ELF-1 (cell line): ENCODE measurements at places on chromosomes 12 and 14.

GRCh38 chr14:28744126-28744525 is 22.5 kb upstream of the FOXG1 start:
- DNase-seq, result no peak

- peak; percentile 60 for DNase-seq
These were observed 322.8 kb downstream of the RGS6 start for GRCh38 chr14:72254937-72255472.

- no peak for DNase-seq
These were observed 32.0 kb downstream of the PEX5 start for GRCh38 chr12:7221486-7221885.

DNA sequence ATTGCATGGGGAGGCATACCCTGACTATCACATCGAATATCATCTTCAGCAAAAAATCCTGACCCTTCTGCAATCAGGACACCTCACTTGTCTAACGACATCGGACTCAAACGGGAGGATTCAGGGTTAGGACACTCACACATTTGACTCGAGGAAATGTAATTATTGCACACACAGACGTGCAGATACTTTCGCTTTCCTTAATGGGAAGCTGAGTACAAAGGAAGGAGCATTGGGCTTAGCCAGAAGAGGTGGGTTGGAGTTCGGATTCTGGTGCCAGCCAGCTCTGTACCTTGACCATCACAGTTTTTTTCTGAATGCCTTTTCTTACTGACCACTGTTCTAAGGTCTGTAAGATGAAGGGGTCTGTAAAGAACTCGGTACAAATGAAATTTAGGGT is 260.4 kb downstream of the GALC start:
- DNase-seq, result no peak

GRCh38 chr12:115984616-115985015 is 292.9 kb downstream of the MED13L start:
- no peak for DNase-seq

DNA sequence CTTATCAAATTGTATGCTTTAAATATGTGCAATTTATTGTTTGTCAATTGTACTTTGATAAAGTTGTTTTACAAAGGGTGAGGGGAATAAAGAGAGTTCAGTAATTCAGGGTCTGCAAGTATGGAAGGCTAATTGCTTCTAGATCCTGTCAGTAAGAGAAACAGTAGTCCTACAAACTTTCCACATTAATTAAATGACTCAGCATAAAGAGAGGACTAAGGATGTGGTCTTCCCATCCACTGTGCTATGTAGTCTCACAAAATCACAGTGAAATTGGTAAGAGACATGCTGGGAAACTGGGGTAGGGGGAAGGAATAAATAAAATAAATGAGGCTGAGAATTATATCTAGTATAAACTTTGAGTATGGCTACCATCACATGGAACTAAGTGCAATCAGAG is 130.2 kb upstream of the PKP2 start:
- DNase-seq, result no peak

DNA sequence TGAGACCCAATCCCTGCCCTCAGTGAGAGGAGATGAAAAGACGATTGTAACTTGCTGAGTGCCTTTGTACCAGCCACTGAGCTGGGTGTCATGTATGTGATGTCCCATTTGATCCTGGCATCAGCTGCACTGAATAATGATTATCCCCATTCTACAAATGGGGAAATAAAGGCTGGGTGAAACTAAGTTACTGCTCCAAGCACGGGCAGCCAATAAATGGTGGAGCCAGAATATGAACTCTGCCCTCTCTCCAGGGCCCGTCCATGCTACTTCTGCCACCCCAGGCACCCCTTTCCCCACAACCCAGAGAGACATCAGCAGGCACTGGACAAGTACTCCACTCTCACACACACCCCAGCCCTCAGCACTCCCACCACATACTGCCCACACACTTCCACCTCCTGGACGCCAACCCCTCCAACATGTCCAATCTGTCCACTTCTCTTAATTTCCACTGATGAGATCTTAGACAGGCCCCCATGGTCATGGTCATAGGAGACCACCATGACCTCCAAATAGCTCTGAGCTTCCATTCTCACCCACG is 115.8 kb downstream of the DICER1 start:
- DNase-seq, result no peak

DNA sequence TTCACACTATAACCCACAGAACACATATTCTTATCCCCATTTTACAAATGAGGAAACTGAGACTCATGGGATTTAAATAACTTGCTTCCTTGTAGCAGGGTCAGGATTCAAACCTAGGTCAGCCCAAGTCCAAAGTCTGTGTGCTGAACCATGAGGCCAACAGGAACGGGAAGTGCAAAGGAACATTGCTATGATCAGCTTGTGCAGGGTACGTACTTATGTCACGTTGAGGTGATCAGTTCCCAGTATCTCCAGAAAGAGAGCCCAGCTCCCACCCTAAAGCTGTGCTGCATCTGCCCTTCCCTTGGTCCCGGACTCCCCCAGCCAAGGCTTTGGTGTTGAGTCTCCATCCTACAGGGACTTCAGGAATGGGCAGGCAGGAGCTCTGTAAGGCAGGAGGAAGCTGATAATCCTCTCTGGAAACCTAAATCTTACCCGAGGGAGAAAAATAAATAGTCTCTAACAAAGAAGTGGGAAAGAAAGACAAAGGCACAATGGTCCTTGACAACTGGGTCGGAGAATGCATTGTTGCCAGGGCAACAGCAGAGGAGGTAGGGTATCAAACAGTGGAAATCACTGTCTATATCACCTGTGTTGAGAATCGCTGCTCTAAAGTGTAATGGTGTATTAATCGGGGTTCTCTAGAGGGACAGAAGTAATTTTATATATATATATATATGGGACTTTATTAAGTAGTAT is 82.5 kb upstream of the FICD start:
- DNase-seq, result no peak

DNA sequence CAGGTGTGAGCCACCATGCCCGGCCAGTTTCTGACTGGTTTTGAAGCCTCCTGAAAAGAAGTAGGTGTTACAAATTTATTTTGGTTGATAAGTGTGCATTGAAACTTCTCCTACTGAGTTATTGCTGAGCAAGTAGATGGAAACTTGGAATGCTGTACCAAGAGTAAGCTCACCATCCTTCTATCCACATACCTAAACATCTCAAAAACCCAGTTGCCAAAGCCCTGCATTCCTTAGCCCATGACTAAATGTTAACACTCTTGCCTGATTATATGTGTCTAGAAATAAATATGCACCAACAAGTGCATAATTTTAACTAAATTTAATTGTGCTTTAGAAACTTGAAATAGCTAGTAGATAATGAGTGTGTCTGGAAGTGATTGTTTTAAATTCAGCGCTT is 357.8 kb downstream of the DUSP6 start:
- DNase-seq, result no peak

GRCh38 chr12:119008691-119009221 is 27.4 kb downstream of the SRRM4 start:
- DNase-seq, result peak; percentile 59

DNA sequence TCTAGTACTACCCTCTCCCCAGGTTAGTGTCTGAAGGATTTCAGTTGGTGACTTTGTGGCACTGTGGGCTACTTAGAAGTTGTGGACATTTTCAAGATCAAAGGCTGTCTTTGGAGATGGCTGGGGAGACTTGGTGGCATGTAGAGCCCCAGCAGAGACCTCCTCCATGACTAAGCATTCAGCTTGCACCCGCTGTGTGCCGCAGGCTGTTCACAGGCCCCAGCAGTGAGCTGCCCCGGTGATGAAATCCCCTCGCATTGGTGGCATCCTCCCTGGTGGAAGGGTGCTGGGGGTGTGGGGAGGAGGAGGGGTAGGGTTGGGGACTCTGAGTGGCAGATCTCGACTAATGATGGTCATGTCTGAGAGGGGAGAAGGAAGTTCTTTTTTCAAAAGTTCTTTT is 173.9 kb downstream of the TSPAN9 start:
- DNase-seq, result no peak

GRCh38 chr12:110728628-110729027 is 14.1 kb downstream of the PPP1CC start:
- DNase-seq, result no peak

DNA sequence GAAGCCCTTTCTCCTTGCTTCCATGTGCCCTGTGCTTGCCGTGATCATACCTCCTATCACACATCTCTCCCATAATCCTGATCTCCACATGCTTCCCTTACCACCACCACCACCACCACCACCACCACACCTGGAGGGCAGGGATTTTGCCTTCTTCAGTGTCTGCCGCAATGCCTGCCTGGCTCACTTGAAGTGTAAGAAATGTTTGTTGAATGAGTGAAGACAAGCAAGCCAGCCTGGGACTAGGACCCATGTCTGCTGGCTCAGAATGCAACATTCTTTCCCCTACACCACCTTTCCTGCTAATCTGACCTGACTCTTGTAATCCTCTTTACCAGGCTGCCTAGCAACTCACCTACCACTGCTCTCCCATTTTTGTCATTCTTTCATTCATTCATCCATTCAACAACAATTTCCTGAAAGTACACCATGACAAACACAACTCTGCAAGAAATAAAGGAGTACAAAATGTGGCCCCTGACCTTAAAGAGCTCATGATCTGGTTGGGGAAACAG is 3.5 kb upstream of the NID2 start:
- DNase-seq, result no peak

- DNase-seq, result no peak
These were observed 32.6 kb downstream of the CD163L1 start for GRCh38 chr12:7411343-7411742.

- no peak for DNase-seq
These were observed 56.9 kb downstream of the CDC42BPB start for GRCh38 chr14:103000291-103000921.

- DNase-seq, result no peak
These were observed 242.9 kb downstream of the GLT1D1 start for GRCh38 chr12:129096184-129096583.

- no peak for DNase-seq
These were observed 62.6 kb upstream of the CORO1C start for GRCh38 chr12:108793756-108794441.

DNA sequence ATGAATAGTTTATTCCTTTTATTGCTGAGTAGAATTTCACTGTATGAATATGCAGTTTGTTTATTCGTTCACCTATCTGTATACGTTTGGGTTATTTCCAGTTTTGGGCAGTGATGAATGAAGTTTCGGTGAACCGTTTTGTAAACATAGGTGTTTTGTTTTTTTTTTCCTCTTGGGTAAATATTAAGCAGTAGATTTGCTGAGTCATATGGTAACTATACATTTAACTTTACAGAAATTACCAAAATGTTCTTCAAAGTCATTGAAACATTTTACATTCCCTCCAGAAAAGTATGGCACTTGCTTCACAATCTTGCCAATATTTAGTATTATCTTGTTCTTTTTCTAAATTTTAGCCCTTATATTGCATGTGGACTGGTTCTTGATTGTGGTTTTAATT is 3.8 kb upstream of the ABCC9 start:
- no peak for DNase-seq

- peak; percentile 56 for DNase-seq
These were observed 608 bp downstream of the PTGES3 start for GRCh38 chr12:56687223-56688128.

GRCh38 chr12:80356097-80356496 is 87.9 kb upstream of the PTPRQ start:
- no peak for DNase-seq

DNA sequence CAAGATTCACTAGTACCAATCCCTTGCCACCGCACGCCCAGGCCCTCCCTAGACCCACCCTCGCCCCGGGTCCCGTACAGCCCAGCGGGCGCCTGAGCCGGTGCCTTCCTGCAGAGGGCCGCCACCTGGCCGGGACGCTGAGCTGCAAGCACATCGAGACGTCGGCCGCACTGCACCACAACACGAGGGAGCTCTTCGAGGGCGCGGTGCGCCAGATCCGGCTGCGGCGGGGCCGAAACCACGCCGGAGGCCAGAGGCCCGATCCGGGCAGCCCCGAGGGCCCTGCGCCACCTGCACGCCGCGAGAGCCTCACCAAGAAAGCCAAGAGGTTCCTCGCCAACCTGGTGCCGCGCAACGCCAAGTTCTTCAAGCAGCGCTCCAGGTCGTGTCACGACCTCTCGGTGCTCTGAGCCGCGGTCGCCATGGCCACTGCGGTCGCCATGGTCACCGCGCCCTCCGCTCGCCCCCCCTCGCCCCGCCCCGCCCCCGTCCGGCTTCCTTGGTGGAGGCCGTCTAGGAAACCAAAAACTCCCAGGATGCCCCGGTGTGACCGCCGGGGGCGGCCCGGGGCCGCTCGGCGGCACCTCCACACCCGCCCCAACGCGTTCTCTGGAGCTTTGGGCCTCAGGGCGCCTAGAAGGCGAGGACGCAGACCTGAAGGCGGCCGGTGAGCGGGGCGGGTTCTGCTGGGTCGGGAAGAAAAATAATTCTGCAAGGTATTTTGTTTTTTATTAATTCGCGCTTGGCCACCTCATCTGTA is 3.7 kb downstream of the REM2 start:
- peak; percentile 90 for DNase-seq

- peak; percentile 56 for DNase-seq
These were observed 23.3 kb downstream of the MDM2 start for GRCh38 chr12:68831272-68831671.

GRCh38 chr12:22759769-22760674 is 135.1 kb downstream of the ETNK1 start:
- peak; percentile 12 for DNase-seq

DNA sequence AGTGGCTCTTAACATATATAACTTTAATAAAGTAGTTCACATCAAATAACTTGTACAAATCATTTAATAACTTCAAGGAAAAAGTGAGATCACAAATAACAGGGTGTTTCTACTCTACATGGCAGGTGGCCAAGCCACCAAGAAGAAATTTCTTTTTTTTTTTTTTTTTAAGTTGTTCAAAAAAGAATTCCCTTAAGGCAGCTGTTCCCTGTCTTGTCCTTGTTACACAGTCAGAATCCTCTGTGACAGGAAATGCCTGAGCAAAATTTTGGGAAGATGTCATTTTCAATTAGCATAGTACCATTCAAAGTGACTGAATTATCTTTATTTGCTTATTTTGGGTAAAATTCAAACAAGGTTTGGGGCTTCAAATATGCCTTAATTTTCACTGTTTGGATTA is 79.4 kb downstream of the LIN7A start:
- no peak for DNase-seq

- DNase-seq, result no peak
These were observed 96.1 kb upstream of the SLC16A7 start for GRCh38 chr12:59499774-59500173.

GRCh38 chr12:68294251-68294650 is 37.9 kb downstream of the MDM1 start:
- no peak for DNase-seq

GRCh38 chr12:1422604-1423315 is 171.6 kb downstream of the FBXL14 start:
- DNase-seq, result no peak

DNA sequence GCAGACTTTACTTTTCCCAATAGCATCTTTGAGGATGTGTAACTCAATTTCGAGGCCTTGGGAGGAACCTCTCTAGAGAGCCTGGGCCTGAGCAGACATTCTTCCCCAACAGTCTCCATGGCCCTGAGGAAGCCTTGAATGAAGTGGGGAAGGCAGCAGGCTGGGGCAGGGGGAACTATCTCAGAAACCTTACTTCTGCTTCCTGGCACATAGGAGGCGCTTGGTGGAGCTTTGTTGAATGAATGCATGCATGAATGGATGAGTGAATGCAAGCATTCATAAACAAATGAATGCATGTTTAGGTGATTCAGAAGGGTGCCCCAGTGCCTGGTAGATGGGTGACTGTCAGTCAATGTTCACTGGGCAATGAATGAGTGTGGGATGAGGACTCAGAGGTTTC is 58.3 kb downstream of the GALNT16 start:
- no peak for DNase-seq
